ENCODE measurements at places on chromosomes 5 and 9.
A peak's percentile ranks its signal among the peaks of the same experiment; 100 is the strongest.

GRCh38 chr5:73447530-73448462 lies 781 bp downstream of the FOXD1 start:
- no peak for DNase-seq

DNA sequence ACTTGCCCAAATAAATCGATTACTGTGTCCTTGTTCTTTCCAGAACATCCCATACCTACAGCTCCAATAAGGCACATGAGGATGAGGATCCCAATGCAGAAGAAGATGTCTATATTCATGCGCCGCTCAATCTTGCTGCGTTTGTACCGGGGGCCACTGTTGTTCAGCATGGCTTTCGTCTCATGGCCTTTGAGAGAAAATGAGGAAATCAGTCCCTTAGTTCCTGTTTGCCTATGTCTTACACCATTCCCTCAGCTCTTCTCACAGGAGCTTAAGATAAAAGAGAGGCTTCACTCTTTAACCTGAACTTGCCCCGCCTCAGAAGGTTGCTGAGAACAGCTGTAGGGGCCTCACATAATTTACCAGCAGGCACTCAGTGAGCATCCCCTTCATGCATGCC lies 211.6 kb downstream of the ATP10B start:
- no peak for DNase-seq

GRCh38 chr9:129480227-129480626 lies 140.7 kb downstream of the C9orf50 start:
- no peak for DNase-seq

GRCh38 chr9:129321286-129322021 lies 143.4 kb upstream of the IER5L start:
- no peak for DNase-seq

GRCh38 chr9:93059011-93059714 lies 662 bp downstream of the SUSD3 start:
- no peak for DNase-seq

- peak; percentile 24 for DNase-seq
These were observed 29.9 kb downstream of the SLC6A18 start for GRCh38 chr5:1255081-1255561.

DNA sequence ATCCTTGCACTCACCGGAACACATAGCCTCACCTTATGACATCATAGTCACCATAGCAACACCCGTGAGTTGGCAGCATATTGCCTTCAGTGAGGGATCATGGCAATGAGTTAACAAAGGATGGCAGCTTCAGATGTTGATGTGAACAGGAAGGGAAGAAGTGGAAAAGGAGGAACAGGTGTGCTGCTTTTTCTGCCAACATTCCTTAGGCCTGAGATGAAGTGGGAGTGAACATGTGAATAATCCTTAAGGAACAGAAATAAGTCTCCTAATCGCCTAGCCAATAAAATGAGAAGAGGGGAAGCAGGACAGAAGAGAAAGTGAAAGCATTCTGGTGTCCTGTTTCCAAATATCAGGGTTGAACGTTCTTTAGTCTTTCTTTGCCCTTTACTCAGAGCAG lies 360.0 kb downstream of the BRINP1 start:
- no peak for DNase-seq

DNA sequence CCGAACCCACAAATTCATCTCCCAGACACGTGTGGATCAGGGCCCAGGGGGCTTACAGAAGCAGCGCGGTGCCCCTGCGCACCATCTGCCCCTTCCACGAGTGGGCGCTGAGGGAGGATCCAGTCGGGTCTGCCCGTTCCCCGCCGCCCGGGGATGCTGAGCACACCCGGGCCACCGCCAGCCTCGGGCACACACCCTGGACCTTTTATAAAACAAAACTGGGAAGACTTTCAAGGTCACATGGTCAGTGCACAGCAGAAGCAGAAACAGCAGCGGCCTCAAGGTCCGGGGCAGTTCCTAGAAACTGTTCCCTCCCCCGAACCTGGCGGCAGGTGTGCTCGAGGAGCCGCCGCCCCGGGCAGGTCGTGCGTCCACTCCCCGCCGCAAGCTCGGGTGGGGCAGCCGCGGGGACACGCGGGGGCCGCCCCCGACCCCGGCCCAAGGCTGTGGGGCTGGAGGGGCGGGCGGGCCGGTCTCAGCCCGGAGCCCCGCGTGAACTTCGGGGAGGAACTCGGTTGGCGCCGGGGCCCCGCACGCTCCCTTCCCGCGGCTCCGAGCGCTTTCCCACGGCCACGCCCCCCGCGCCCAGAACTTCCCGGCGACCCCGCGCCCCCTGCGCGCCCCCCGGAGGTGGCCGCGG lies 633 bp upstream of the PPP1R26 start:
- DNase-seq: no peak

DNA sequence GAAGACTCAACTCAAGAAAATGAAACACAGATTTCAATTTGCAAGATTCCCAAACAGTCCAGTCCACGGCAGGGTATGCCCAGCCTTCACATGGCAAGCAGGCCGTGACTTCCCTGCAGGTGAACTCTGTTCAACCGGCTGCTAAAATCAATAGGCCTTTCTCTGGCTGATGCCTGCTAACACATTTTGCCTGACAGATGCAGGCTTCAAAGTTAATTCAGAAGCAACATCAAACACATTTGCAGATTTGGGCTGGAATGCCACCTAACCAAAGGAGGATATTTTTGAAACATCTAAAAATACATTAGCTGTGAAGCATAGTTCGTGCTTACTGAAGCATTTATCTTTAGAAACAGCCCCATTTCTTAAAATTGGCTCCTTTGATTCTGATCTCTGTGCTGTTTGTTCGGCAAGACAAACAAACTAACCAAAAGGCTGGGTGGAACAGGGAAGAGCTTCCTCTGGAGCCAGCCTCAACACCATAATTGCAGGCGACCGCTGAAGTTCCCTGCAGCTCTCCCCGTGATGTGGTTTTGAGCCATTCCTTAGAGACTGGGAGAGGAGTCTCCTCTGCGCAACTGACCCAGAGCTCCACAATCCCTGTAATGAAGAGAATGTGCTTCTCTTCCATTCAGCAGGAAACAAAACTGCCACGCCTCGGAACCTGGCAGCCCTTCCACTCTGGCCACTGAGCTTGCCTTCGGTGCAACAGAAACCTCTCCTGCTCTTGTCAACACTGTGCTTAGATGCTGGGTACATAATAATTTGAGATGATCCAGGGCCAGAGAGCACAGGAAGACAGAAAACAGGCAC lies 126.5 kb downstream of the MYO10 start:
- no peak for DNase-seq

GRCh38 chr9:70504834-70505233 lies 90.4 kb upstream of the KLF9 start:
- DNase-seq: no peak

- DNase-seq: no peak
These were observed 133.8 kb downstream of the MRPS30 start for GRCh38 chr5:44942524-44943001.

- no peak for DNase-seq
These were observed 227.6 kb downstream of the SEC61B start for GRCh38 chr9:99449726-99450125.

DNA sequence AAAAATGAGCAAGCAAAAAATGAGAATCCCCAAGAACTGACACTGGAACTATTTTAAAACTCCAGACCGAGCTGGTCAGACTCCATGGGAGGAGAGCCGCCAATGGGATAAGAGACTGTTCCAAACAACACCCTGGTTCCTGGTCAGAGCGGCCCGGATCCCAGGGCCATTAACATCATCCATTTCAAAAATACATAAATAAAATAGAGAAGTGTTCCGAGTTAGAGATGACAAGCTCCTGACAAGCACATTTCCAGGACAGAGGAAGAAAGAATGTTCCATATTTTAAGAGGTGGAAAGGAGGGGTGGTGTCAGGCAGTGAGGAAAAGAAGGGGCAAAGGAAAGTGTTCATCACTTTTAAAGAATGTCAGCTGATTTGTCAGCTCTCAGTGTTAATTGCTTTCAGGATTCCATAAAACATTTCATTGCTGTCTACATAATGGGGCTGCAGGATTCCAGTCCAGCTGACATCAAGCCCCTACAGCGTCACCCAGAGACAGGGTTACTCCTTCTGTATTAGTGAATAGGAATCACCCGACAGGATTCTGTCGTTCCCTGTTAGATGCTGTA lies 202.5 kb upstream of the TRIM32 start:
- no peak for DNase-seq

DNA sequence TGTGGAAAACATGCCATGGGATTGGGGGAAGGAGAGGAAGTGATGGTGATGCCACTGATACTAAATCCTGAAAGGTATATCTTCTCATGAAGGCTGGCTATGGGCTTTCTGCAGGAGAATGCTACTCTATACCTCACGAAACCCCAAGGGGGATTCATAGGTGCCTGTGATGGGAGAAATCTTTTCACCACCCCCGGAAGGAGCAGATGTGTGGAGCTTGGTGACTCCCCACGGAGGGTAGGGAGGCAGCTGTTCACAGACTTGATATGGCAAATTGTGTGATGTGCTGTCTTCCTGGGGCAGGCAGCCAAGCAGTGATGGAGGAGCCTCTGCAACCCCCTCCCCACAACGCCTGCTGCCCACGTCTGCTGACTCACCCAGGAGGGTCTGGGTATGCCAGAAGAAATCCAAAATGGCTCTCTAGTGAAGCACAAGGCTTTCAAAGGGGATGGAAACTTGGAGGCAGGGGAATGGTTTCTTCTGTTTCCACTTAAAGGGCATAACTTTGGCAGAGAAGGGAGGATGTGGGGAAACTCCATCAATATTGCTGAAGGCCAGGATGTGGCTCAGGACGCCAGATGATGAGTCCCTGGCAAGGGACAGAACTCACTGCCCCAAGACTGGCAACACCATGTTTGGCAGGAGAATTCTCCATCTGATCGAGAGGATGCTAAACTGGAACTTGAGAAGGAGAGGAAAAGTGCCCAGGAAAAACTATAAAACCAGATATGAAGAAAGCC lies 188.3 kb downstream of the GABBR2 start:
- DNase-seq: no peak

- DNase-seq: no peak
These were observed 39.9 kb upstream of the CTXN3 start for GRCh38 chr5:127609011-127609410.

GRCh38 chr9:1217076-1217475 lies 166.9 kb downstream of the DMRT2 start:
- DNase-seq: no peak

DNA sequence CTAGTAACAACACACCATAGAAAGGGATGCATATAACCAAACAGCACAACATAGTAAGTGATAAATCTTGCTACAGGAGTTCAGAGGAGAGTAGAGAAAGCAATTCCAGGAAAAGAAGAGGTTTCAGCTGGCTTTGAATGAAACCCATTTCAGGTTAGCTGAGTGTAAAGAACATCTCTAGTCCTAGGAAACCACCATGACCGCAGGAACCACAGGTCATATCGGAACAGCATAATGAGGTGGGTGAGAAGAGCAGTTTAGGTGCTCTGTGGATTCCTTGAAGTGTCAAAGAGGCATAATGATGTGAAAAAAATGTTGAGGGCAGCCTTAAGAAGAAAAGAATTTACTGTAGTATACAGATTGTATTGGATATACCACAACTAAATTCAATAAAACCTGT lies 507.5 kb downstream of the MTRR start:
- no peak for DNase-seq

DNA sequence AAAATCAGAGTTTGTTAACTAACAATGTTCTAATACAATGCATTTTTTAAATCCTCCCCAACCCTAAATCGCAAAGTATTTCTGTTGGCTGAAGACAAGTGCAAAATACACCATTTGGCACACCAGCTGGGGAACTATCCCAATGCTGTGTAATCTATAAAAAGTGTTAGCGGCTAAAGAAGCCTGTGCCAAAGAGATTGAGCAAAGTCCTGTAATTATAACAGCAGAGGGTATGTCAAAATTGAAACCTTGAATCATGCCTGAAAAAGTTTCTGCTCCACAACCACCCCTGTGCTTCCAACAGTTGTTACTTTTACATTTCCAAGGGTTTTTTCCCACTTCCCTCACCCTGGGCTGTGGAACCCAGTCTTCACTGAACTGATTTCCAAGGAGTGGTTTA lies 83.1 kb upstream of the PLPP6 start:
- DNase-seq: no peak

GRCh38 chr5:121887727-121888126 lies 36.0 kb downstream of the FTMT start:
- DNase-seq: no peak

- DNase-seq: no peak
These were observed 181.8 kb upstream of the MVB12B start for GRCh38 chr9:126144603-126145456.

DNA sequence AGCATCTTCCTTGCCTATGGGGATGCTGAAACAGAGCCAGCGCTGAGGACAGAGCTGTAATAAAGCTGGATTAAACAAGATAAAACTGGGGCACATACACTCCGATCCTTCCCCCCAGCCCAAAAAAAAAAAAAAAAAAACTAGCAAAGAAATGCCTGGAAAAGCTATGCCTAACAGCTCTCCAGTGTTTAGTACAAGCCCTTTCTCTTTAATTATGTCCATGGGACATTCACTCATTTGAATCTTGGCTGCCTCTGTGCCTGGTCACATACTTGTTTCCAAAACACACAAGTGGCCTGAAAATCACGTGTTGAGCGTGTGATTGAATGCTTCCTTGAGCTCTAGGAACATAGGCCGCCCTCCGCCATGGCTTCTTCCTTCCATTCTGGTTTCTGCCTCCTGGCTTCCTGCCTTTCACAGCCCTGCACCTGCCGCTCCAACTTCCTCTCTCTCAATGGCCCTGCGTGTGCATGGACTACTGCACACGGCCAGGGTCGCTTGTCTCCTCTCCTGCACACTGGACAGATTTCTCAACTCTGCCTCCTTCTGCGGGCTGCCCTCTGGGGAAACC lies 111.0 kb upstream of the RETREG1 start:
- no peak for DNase-seq

DNA sequence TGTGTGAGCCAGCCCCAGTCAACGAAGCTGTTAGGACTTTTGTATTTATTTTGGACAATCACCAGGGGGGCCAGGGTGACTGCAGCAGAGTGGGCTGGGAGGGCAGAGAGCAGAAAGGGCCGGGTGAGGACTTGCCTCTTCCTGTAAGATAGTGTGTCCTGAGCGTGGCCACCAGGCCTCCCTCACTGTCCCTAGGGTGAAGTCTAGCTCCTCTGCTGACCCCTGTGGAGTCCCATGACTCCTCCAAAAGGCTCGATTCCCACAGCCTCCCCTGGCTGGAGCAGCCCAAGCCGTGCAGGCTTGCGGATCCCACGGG lies 147.8 kb downstream of the RXRA start:
- no peak for DNase-seq

- no peak for DNase-seq
These were observed 16.9 kb downstream of the PTCH1 start for GRCh38 chr9:95499847-95500246.

- no peak for DNase-seq
These were observed 220.8 kb upstream of the RFX3 start for GRCh38 chr9:3746296-3747275.

- no peak for DNase-seq
These were observed 73.8 kb downstream of the MRPL36 start for GRCh38 chr5:1725641-1726468.

GRCh38 chr5:17204133-17204489 lies 13.3 kb upstream of the BASP1 start:
- DNase-seq: no peak

Measured in activated CD4-positive, alpha-beta T cell treated with anti-CD3 and anti-CD28 coated beads, Interleukin-2, amount 50 U/mL, for 4 hours (primary cell).